ENCODE measurements at places on chromosomes 1 and 21. TPM values are rescaled to one million over a fixed set of nuclear protein-coding genes. Genes with fewer than 3 reads are reported as not detected.

GRCh38 chr1:70688580-70688979, 277.5 kb downstream of the CTH start:
- DNase-seq: no peak

Gene ZNF593OS
- total RNA-seq: not detected

GRCh38 chr1:91545506-91546300, 45.1 kb downstream of the CDC7 start:
- DNase-seq: no peak

Gene IVL
- not detected for total RNA-seq

Gene OR2L2
- total RNA-seq: not detected
